ENCODE measurements at places on chromosomes 2 and 18.

DNA sequence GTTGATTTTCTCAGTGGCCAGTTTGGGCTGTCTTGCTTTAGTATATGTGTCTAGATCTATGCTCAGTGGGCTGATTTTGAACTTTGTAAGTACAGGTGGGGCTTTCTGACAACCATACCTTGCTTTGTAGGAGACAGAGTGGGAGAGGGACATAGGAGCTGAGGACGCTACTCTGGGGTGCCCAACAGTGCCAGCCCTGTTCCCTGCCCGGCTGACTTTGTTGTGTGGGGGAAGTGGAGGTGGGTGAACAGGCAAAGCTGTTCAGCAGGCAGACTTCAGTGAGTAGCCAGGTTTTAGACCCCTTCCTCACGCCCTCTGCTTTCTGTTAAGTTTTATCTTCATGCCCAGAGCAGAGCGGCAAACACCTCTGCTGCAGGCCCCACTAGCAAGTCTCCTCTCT, 44.2 kb upstream of the DOCK10 start:
- no peak for DNase-seq

- DNase-seq = peak; percentile 84
Observed at GRCh38 chr2:156892467-156893281, 364.8 kb upstream of the GALNT5 start.

DNA sequence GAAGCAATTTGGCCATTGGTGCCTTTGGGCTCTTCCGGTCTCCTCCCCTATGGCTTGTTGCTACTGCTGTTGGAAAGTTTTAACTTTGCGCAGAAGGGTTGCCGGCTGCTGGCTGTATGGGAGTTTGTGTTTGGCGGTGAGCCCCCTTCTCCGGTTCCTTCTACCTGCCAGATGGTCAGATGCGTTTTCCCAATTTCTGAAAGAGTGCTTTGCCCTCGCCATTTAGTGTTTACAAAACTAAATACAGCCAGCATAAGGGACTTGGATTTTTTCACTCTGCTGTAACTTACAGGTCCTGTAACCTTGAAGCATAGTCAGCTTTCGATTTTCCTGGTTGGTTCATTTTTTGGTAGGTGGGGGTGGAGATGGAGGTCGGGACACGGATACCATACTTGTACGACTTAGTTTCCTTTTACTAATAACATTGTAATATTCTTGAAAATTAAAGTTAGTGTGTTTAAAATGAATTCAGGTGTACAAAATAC, 604 bp downstream of the COQ10B start:
- no peak for DNase-seq

GRCh38 chr2:231519975-231520555, 10.2 kb downstream of the NMUR1 start:
- DNase-seq = no peak
